ENCODE measurements at places on chromosomes 5 and 9.

GRCh38 chr9:135901826-135902225 lies 5.5 kb downstream of the CAMSAP1 start:
- DNase-seq = no peak

DNA sequence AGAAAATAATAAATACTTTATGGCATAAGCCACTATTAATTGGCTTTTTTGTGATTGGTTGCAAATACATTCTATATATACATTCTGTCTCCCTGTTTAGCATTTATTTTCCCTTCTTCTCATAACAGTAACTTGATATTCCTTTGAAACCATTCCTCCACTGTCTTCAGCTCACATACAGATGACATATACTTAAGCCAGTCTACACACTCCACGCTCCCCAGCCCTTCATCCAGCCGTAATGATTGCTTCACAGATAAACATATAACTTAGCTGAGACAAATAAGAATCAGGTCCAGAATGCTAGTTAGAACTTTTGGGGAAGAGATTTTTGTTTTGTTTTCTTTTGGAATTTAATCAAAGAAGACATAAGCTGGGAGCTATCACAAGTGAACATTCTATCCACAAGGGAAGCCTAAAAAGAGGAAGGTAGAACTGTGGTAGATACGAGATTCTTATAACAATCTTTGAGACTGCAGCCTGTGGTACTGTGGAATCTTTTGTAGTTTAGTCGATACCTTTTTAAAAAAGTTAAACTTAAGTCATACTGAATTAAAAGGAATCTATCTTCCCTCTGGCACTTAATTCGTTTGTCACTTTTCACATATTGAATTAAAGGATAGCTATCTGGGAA lies 365.1 kb upstream of the PRR16 start:
- no peak for DNase-seq

DNA sequence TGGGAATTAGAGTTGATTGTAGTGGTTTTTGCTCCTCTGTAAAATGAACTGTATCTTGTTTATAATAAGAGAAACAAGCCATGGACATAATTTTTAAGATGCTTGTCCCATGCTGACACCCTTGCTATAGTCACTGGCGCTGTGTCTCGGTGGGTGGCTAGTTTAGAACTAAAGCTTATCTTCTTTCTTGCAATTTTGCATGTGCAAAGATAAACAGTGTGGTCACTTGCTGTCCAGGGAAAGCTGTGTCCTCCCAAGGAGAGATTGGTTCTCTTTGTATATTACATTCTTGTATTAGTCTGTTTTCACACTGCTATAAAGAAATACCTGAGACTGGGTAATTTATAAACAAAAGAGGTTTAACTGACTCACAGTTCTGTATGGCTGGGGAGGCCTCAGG lies 143.8 kb downstream of the MELK start:
- DNase-seq = no peak

- DNase-seq = no peak
These were observed 743.0 kb upstream of the DMAC1 start for GRCh38 chr9:8542537-8542936.

DNA sequence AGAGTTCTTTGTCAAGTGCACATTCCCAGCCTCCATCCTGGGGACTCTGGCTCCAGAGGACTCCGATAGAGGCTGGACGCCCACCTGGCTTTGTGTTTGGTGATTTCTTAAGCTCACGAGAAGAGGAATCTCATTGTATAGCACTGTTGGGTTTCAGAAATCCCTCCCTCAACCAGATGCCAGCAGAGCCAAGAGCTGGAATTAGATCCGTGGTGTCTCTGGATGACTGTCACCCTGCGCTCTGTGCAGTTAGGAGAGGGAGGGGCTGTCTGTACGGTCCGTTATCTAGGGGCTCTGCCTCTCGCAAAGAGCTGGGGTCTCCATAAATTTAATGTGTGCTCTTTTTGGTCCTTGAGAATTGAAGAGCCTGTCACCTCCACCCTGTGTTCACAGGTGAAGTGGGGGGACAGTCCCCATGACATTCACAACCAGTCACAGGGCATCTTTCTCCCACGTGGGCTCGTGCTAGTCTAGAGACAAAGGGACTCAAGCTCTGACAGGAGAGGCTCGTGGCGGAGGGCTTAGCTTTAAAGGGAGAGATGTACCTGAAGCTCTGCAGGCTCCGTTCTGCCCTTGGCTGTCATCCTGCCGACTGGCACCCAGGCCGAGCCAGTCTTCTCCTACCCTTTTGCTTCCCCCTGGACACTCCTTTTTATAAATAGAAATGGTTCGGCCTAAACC lies 41.4 kb downstream of the FAM78A start:
- no peak for DNase-seq

DNA sequence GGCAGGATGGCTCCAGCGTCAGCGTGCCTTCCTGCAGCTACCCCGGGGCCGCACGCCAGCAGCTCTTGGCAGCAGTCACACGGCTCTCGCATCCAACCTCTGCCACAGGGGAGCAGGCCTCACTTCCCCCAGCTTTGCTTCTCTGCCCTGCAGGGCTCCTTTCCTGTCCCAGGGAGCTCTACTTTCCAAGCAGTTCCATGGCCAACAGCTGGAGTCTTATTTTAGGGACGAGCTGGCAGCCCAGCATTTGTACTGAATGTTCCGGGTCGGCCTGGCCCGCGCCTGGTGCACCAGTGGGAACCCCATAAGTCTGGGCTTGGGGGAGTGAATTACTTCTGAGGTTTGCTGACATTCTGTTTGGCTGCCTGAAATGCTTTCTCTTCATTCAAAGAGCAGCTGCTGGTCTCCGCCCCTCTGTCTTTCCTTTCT lies 34.6 kb downstream of the GADD45G start:
- DNase-seq = no peak

GRCh38 chr5:107383414-107383813 lies 287.3 kb downstream of the EFNA5 start:
- no peak for DNase-seq

DNA sequence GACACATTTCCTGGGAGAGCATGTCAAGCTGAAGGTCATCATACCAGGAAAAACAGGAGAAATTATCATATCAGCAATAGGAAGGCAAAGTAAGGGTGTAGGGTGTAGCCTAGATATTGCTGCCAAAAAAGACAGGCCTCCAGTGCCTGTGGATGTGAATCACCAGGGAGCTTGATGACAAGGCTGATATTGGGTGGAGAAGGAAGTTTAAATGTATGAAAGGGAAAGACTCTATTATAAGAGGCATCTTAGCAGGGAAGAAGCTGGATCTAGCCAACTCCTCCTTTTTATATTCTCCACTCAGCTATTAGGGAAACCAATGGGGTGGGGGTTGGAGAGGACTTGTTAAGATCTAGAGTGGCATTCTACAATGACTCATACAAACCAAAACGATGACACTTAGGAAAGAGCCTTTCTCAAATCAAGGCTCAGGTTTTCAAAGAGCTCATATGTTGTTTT lies 13.4 kb upstream of the TXNDC8 start:
- DNase-seq = no peak

DNA sequence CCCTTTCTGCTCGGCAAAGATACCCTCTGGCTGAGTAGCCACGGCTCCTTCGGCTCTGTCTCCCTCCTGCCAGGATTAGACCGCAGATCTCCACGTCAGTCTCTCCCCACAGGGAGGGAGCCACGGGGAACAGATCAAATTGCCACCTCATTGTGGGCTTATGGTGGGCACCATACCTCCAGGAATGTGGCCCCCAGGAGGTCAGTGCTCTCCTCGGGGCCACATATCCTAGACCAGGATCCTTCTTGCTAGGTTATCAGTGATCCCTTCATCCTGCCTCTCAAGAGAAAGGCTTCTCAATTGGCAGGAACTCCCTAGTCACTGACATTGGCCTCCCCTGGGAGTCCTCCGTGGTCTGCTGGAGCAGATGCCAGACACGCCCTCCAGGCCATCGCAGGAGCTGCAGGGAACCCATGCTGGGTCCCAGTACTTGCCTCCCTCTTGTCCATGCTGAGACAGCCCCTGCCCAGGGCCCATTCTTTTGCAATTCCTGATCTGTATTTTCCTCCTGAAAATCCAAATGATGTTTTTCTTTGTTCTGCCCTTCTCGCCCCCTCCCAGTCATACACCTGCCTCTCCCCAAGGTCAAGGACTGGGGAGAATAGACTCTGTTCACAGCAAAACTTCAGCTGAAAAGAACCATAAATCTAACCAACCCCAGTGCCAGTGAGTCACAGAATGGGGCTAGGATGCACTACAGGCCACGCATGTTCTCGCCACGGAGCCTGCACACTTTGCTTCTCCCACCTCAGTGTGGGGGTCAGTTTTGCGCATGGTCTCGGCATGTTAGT lies 31.6 kb upstream of the ENHO start:
- peak; percentile 11 for DNase-seq

GRCh38 chr5:38845526-38846378 lies at the start of gene OSMR:
TSS of gene OSMR (plus strand) at chr5:38846012. CDS start at chr5:38869045, 23,033 bp downstream.
- peak; percentile 89 for DNase-seq

DNA sequence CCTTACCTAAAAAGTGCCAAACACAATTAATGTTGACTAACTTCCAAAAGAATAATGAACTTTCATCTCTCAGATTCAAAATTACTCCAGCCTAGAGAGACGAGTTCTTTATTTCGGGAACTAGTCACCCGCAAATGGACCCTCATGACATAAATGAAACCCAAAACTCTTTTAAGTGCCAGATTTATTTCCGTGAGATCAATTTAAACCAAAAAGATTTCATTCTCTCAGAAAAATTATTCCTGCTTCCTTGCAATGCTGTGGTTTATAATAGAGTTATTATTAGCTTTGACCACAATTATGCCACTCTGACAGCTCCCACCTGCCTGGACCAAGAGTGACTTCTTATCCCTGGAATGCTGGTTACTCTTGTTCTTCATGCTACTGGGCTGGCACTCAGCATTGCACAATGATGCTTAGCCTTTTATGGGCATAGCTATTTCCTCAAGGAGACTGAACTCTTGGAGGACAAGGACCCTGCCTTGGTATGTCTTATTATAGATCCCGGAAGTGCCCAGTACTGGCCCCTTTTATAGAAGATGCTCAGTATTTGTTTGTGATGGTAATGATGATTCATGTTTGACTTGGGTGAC lies 183.5 kb downstream of the SNX18 start:
- peak; percentile 75 for DNase-seq

DNA sequence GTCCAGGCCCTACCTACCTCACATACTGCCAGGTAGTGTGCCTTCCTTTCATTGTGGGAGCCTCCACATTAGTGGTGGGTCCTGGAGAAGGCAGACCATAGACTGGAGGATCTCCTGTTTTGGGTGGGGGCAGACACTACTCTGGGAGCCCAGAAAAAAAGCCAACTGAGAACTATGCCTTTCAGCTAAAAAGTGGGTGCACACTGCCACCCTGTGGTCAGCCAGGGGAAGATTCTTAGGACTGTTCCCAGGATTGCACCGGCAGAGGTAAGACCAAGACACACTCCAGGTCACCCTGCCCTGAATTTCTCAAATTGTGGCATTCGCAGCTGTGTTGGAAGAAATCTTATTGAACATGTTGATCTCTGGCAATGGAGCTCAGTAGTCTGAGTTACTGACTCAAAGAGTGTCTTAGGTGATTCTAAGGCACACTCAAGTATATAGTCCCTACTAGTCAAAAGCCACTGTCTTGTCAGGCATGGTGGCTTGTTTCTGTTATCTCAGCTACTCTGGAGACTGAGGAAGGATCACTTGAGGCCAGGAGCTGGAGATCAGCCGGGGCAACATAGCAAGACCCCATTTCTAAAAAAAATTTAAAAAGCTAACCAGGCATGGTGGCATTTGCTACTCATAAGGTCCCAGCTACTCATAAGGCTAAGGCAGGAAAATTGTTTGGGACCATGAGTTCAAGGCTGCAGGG lies 3.6 kb downstream of the SIGMAR1 start:
- DNase-seq = no peak

GRCh38 chr9:77677397-77677796 lies 29.3 kb upstream of the GNA14 start:
- no peak for DNase-seq

DNA sequence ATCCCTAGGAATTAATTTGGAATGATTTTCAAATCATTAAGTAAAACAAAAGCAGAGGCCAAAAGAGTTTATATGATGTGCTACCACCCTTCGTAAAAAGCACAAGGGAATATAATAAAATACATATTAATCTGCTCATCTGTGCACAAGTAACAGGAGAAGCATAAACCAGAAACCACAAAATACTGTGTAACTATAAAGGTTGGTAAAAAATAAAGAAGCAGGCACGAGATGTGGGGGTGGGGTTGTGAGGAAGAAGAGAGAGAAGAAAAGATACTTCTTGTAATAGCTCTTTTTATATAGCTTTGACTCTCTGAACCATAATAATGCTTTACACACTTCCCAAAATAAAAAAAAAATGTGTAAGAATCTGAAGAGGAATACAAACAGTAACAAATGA lies 214.9 kb upstream of the EFNA5 start:
- no peak for DNase-seq

GRCh38 chr9:132055756-132056155 lies 23.9 kb downstream of the MED27 start:
- DNase-seq = no peak

DNA sequence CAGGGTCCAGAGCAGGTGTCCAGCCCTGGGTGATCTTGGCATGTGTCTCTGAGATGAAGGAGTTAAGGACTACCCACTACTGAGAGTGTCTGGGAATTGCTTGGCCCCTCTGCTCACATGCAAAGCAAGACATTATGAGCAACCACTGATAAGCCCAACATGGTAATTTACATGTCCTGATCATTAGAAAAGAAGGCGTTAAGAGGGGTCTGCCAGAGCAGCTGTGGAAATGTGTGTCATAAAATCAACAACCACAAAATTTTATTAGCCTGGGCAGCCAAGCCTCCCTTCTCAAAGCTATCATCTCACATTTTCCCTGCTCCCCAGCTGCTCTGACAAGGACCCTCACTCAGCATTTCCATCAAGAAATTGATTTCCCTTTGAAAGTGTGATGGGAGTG lies 351.0 kb downstream of the SPOCK1 start:
- DNase-seq = no peak

- no peak for DNase-seq
These were observed 15.2 kb downstream of the GARNL3 start for GRCh38 chr9:127279717-127280285.

DNA sequence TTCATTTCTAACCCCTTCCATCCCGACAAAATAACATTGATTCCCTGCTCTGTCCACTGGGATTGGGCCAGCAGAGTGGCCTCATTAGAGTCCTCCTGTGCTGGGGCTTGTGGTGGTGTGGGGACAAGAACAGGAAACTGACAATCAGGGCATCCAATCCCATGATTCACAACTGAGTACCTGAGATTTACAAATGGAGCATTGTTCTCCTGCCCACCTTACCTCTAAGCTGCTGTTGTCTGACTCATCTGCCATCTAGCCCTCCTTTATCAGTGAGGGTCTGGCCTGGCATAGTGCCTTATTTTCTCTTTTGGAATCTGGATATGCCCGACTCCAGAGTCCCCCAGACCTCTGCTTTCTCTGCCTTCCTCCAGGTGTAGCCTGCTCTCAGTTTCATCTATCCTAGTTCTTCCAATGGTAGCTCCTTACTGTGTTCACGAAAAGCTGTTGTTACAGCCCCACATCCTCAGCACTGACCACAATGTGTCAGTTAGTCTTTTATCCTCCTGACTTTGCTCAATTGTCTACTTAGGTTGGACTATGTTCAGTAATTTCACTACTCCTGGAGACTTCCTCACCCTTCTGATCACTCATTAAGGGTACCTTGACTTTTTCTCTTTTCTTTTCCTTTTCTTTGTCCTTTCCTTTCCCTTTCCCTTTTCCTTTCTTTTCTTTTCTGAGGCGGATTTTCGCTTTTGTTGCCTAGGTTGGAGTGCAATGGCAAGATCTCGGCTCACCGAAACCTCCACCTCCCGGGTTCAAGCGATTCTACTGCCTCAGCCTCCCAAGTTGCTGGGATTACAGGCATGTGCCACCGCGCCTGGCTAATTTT lies 13.4 kb downstream of the WNT8A start:
- DNase-seq = no peak

GRCh38 chr9:130665431-130666392 lies 1.3 kb downstream of the PRDM12 start:
- DNase-seq = no peak

GRCh38 chr9:36207016-36207415 lies 16.3 kb downstream of the CLTA start:
- no peak for DNase-seq

Measured in left lung (tissue), 14 donors.